ENCODE measurements at places on chromosomes 1 and 21.

GRCh38 chr1:213687832-213688231 is 299.9 kb upstream of the PROX1 start:
- no peak for DNase-seq

GRCh38 chr1:174364996-174365736 is 82.6 kb upstream of the GPR52 start:
- DNase-seq = no peak

- DNase-seq = no peak
Observed at GRCh38 chr1:38580594-38580993, 279.0 kb downstream of the RRAGC start.

- DNase-seq = no peak
Observed at GRCh38 chr1:6466023-6466422, at the start of gene TNFRSF25. TNFRSF25 (minus strand) TSS chr1:6466173; CDS start chr1:6466107, 66 bp downstream.

DNA sequence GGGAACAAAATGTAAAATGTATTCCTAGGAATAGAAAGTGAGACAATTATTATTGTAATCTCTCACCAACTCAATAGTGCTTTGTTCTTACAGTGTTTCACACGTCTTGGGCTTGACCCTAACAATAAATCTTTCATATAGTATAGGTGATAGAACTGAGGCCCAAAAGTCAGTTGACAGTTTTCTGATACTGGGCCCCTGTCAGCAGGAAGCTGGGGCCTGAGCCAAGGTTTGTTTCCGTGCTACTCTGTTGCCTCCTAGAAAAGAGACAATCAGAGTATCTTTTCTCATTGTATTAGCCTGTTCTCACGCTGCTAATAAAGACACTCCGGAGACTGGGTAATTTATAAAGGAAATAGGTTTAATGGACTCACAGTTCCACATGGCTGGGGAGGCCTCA is 5.0 kb downstream of the RRP1B start:
- DNase-seq = no peak

DNA sequence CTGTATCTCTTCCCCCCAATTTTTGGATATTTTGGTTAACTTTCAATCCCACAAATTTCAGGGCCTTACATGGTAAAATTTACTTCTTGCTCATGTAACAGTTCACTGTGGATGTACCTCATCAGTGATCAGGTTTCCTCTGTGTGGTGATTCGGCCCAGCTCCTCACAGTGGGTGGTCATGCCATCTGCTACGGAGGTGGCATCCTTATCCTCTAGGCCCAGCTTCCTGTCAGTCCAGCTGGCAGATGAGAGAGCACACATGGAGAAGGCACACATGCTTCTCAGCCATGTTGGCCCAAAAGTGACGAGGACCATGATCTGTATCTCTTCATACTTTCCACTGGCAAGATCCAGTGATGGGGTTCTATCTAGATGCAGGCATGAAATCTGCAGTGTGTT is 27.2 kb downstream of the PCBP3 start:
- DNase-seq = no peak

DNA sequence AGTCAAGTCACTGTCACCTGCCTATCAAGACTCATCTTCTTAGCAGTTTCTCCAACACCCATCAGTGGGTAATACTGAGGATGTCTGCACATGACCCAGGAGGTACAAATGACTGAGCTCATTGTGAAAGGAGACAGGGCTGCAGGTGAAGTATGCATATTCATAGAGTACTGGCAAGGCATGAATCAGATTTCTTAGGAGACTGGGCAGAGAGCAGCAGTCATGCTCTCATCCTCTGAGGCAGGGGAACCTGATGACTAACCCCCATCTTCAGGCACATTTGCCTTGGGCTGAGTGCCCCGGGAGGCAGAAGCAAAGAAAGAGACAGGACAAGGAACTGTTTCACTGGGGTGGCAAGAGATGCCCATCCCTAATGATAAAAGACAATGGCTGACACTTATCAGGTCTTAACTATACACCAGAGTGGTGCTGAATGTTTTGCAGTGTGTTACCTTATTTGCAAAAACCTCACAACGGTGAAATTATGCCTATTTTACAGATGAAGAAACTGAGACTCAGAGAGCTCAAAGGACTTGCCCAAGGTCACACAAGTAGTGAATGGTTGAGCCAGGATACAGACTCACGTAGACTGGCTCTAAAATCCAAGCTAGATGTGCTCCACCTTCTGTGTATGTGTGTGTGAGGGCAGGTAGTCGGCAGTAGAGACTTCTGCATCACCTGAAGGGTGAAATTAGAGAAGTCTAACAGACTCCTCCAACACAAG is 9.2 kb upstream of the GRHL3 start:
- no peak for DNase-seq

GRCh38 chr1:245809361-245809760 is 654.6 kb downstream of the KIF26B start:
- DNase-seq = no peak

GRCh38 chr1:161721738-161722343 is 497 bp downstream of the FCRLB start:
- DNase-seq = no peak

GRCh38 chr1:36327421-36328087 is 4.1 kb upstream of the EVA1B start:
- no peak for DNase-seq

DNA sequence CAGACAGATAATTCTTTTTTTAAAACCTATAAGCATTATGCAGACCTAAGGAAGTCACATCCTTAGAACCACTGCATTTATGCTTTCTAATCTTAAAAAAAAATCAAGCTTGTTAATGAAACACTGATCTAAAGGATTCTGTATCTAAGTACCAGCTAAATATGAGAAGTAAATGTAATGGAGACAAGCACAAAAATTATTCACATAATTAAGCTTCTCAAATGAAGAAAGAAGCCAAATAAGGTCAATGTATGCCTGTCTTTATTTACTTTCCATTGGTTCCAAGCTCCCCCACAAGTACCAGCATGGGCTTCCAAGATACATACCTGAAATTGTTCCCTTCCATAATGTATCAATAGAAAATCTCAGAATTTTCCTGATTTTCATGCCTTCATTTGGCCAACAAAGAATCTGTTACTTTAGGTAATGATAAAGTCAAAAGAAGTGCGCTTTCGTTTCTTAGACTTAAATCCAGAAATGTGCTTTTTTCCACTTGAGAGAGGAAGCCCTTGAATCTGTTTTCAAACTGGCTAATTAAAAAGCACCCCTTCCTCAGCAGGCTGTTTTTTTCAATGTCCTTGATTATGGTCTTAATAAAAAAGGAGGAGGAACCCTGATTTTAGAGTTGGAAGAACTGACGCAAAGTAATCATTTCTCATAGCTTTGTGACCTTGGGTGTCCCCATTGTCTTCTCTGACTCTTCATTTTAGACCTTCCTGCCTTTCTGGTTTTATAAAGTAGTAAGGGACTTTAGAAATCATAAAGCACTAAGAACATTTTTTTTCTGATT is 3.8 kb downstream of the RGS2 start:
- no peak for DNase-seq

- no peak for DNase-seq
Observed at GRCh38 chr1:177925006-177925405, 44.9 kb downstream of the SEC16B start.

DNA sequence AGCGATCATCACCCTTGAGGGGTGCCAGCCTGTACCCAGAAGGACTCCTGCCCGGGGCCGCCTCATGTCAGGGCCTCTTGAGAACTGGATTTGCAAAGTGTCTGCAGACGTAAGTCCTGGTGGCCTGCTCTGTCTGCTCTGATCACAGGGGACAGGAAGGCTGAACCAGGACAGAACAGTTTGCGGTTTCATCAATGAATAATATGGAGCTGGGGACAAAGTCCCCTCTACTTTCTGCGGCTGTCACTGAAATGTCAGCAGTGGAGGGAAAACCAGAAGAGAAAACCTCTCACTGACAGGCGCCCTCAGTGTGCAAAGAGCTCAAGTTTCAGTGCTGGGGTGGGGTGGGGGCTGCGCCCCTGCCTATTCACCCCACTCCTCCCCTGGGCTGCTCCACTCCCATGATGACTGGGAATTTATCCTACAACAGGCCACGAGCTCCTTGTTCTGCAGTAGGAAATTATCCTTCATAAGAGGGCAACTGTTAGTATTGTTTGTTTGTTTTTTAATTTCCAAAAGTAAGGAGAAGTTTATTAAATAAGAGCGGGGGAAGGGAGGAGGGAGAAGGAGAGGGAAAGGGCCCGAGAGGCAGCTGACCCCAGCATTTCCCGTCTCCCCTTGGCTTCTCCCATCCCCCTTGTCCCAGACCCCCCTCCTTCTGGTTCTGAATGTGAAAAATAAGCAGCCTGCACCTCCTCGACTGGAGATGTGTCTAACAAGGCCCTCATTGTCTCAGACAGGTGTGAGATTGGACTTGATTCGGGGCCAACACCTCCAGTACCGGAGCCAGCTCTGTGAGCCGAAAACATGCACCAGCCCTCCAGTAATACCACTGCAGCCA is 149.2 kb downstream of the CLIC6 start:
- no peak for DNase-seq

DNA sequence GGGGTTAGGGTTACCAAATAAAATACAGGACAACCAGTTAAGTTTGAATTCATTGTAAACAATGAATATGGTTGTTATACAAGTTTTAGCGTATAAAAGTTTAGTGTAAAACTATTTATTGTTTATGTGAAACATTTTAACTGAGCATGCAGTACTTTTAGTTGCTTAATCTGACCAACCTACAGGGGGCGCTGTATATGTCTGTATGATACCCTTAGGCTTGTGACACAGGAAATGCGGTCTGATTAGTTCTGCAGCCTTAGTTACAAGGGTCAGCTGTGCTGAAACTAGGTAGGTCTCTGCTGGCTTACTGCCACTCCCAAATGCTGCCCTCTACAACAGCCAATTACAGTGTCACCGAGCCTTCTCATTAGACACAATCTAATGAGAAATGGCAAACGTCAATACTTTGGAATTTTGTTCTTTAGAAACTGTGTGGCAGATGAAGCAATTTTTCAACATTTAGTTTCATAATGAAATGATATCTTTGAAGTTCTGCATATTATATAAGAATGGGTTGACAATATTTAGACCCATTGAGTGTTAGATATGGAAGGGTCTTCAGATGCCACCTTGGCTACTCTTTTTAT is 56.2 kb downstream of the NTNG1 start:
- DNase-seq = no peak

DNA sequence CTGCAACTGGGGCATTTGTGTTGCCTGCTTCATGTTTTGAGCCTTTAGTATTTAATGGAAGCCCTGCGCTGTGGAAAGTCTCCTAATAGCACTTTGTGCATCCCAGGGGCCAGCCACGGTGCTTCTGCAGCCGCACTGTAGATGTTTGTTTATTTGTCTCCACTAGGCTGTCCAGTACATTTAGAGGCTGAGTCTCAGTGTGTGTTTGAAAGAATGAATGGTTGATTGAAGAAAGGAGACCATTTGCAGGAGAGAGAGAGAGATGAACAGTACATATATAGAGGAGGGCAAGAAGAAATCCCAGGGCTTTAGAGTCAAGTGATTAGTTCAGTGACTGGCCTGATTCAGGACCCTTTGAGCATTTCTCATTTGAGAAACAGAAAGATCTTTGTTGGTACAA is 33.9 kb downstream of the MPZL1 start:
- no peak for DNase-seq

DNA sequence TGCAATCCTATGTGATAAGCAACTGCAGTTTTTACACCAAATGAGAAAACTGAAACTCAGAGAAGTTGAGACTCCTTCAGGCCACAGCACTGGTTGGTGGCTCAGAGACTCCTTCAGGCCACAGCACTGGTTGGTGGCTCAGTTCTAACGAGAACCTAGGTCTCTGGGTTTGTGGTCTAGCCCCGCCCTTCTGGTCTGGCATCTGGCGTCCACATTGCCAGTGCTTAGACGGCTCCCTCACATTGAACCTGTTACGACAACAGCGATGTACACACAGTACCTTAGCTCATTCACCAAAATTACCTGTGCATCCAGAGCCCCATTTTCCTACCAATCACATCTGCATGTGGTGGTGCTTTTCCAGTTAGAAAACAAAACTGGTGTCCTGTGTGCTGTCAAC is 66.1 kb downstream of the NID1 start:
- no peak for DNase-seq

DNA sequence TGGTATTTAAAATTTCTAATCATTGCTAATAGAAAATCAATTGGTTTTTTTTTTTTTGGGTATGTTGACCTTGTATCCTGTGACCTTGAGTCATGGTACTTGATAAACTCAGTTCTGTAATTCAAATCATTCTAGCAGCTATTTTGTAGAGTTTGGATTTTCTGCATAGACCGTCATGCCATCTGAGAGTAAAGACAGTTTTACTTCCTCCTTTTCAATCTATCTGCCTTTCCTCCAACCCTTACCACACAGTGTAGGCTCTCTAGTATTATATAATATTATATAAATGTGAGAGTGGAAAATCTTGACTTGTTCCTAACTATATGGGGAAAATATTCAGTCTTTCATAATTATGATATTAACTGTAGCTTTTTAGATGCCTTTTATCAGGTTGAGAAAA is 7.0 kb downstream of the TDRD5 start:
- no peak for DNase-seq

GRCh38 chr1:109777436-109777835 is 13.7 kb upstream of the EPS8L3 start:
- DNase-seq = no peak

DNA sequence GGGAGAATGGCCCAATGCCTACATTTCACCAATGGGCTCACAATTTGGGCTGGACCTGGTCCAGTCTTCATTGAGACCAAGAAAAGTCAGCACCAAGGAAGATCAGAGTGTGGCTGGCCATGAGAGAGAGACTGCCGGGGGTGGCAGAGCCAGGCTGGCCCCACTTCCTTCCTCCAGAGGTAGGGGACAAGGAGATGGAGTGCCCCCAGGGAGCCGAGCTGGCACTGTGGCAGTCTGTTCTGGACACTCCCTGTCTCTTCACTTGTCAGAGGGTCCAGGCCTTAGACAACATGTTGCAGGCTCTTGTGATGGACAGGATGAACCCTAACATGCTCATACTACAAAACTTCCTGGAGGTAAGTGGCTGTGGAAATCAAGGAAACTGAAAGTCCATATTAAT is 27.7 kb downstream of the INAVA start:
- DNase-seq = no peak

- no peak for DNase-seq
Observed at GRCh38 chr1:170887726-170888125, 47.6 kb upstream of the MROH9 start.

- no peak for DNase-seq
Observed at GRCh38 chr1:98280049-98280448, 359.2 kb upstream of the DPYD start.

DNA sequence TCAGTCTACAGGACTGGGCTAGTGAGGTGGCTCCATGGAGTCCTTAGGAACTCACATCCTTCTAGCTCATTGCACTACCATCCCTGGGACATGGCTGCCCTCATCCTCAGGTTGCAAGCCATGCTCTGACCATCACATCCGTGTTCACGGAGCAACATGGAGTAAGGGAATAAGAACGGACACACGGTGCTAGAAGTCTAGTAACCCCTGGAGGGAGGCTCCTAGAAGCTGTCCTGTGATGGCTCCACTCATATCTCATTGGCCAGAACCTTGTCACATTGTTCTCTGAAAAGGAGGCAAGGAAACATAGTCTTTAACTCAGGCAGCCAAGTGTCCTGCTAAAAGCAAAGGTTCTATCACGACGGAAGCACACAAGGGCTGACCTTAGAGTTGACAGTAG is 3.9 kb downstream of the MRAP start:
- DNase-seq = no peak

- DNase-seq = no peak
Observed at GRCh38 chr1:214461305-214461704, 90.1 kb downstream of the PTPN14 start.

Measured in activated CD8-positive, alpha-beta memory T cell treated with anti-CD3 and anti-CD28 coated beads for 4 hours (primary cell).